Esophagus mucosa (tissue), 1 donor: ENCODE measurements at places on chromosomes 12 and 14. TPM values are rescaled to one million over a fixed set of nuclear protein-coding genes. Genes with fewer than 3 reads are reported as not detected.

Gene SERPINA4
- not detected for total RNA-seq

DNA sequence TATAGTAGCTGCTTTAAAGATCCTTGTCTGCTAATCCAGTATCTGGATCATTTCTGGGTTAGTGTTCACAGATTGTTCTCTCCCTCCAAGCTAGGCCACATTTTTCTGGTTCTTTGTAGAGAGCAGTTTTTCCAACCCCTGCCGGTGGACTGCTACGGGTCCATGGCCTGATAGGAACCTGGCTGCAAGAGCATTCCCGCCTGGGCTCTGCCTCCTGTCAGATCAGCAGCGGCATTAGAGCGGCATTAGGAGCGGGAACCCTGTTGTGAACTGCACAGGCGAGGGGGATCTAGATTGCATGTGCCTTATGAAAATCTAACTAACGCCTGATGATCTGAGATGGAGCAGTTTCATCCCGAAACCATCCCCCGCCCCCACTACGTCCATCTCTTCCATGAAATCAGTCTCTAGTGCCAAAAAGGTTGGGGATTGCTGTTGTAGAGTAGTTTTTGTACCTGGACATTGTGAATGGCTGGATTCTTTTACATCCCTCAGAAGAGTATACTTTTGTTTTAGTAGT lies 50.4 kb downstream of the MYRFL start:
- ATAC-seq = no peak

Gene ANAPC7
- total RNA-seq = 57.9 TPM

DNA sequence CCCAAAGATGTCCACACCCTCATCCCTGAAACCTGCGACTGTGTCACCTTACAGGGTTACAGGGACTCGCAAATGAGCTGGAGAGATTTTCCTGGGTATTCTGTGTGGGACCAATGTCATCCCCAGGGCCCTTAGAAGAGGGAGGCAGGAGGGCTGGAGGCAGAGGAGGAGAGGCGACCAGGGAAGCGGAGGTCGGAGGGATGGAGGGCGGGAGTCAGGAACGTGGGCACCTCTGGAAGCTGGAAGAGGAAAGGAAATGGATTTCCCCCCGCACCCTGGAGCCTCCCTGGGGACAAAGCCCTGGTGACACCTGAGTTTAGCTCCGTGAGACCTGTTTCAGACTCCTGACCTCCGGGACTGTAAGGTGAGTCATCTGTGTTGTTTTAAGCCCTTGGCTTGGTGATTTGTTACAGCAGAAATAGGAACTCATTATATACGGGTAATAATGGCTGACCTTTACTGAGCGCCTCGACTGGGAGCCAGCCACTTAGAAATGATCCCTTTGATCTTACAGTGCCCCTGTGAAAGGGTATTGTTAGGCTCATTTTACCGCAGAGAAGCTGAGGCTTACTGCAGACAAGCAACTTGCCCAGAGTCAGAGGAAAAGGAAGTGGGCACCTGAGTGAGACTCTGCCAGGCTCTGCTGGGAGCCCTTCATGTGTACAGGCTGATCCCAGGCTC lies 29.3 kb upstream of the FZD10 start:
- ATAC-seq = peak; percentile 62

DNA sequence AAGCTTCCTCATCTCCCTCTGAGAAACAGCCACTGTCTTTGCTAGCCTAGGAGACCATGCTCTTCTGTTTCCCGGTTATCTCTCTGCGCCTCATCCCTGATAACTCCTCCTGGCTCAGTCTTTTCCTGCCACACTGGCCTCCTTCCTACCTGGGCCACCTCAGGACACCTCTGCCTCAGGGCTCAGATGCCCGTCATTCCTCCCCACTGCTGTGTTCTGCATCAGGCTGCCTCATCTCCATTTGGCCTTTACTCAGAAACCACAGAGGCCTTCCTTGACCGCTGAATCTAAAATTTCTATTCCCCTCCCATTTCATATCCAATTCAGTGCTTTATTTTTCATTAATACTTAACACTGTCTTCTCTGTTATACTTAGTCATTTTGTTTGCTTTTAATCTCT lies 311.0 kb upstream of the RGS6 start:
- no peak for ATAC-seq

GRCh38 chr14:100402631-100403030 lies 79.5 kb downstream of the SLC25A47 start:
- no peak for ATAC-seq
